HS-5 (cell line): ENCODE measurements at places on chromosomes 1 and 21.

DNA sequence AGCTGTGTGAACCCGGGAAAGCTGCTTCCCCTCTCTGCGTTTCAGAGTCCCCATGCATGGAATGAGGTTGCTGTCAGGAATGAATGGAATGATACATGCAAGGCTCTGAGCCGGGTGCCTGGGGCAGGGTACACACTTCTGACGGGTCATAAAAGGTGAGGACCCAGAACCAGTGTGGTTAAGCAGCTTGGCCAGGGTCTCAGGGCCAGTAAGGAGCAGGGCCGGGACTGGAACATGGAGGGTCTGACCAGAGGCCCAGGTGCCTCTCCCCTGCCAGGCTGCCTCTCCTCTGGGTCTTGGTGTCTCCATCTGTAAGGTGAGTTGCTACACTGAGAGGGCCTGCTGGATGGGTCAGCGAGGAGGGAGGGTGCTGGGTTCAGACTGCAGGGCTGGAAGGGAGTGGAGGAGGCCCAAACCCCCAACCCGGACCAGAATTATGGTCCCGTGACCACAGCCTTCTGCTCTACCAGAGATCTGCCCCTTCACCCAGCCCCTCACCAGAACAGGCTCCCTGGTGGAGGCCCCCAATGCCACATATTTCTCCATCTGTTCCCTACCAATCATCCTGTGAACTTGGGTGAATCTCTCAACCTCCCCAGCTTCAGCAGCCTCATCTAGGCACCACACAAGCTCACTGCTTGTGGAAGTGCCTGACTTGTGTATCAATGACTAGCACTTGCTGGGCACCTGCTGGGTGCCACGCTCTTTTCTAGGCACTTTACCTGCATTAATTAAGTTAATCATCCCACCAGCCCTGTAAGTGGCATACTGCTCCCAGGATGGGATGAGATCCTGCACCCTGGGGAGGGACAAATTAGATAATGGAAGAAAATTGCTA lies 16.2 kb upstream of the LRP8 start:
- no peak for DNase-seq

- DNase-seq = no peak
Measured at GRCh38 chr1:184637664-184638240, 116.9 kb downstream of the EDEM3 start.

DNA sequence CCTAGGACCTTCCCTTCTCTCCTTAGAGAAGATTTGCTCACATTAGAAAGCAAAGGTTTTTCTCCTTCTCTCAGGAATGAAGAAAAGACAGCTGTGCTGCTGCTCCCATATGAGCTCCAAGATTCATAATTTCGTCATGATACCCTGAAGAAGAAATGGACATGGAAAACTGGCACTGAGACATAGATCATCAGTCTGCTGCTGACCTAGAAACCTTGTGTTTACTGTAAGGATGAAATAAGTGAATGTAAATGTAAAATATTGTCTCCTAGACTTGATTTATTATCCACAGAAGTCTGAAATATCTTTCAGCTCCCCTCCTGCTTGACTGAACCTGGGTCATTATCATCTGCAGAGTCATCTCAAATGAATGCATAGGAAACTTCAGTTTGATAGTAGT lies 77.9 kb downstream of the ZC3H11B start:
- no peak for DNase-seq

DNA sequence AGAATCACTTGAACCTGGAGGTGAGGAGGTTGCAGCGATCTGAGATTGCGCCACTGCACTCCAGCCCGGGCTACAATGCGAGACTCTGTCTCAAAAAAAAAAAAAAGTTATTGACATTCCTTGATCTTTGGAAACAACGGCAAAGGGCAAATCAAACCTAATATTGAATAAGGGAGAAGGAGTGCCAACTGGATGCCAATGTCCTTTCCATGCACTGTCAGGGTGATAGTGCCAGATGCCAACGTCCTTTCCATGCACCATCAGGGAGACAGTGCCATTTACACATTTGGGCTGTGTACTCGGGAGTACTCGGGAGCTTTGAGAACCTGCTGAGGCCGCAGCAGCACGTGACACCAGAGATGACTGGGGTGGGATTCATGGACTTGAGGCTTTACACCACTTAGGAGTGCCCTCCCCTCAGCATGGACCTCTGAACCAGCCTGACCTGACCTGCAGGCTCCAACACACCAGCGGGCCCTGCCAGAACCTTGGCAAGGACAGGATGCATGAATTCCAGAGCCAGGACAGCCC lies 34.5 kb upstream of the SOD1 start:
- no peak for DNase-seq

DNA sequence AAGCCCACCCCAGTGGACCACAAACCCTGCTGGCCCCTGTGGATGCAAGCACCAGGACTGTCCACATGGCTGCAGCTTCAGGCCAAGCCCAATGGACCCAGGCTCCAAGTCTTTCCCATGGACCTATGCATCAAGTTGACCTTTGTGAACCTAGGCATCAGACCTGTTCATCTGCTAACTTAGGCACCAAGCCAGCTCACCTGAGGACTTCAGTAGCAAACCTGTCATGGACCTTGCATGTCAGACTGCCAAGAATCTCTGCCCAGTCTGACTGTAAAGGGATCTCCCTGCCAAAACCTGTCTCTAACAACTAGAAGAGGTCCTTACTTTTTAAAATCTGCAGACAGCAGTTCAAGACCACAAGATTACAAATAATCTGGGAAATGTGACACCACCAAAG lies 37.8 kb downstream of the FMO3 start:
- DNase-seq = no peak
